ENCODE measurements at places on chromosomes 1 and 21. TPM values are rescaled to one million over a fixed set of nuclear protein-coding genes. Genes with fewer than 3 reads are reported as not detected.

The HHIPL2 gene
- 0.23 TPM for total RNA-seq

The TNFAIP8L2 gene
- not detected for total RNA-seq

The OR2L8 gene
- not detected for total RNA-seq

The ZNF672 gene
- total RNA-seq = 19.6 TPM

The OR2L2 gene
- total RNA-seq = not detected

The FALEC gene
- 0.33 TPM for total RNA-seq

The TRIM45 gene
- 1.9 TPM for total RNA-seq

The NBPF4 gene
- not detected for total RNA-seq

The NR1I3 gene
- not detected for total RNA-seq

The HES3 gene
- not detected for total RNA-seq

The PPM1J gene
- total RNA-seq = 1.0 TPM

The KDF1 gene
- total RNA-seq = not detected

The FAM20B gene
- 61.5 TPM for total RNA-seq

Data from smooth muscle cell of the pulmonary artery (primary cell).